Activated CD8-positive, alpha-beta memory T cell treated with anti-CD3 and anti-CD28 coated beads, Interleukin-2, amount 10 ng/mL, durations not matched to agents 7 days and 5 days (primary cell): ENCODE measurements at places on chromosomes 16 and 17.

DNA sequence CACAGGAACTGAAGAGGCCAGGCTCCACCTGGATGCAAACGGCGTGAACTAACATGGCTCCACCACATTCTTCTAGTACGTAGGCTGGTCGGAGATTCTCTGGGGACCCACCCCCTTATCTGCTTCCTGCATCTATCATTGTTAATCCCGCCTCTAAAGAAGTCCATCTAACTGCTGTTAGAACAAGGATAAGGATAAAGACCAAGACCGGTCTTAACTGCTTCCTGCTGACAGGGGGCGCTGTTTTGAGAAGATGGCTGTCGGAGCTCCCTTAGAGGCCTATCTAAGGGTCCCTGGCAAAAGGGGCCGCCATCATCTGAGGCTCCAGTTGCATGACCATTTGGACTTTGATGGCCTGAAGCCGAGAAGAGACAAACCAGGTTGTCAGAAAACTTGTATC lies 25.8 kb upstream of the TNFSF12 start:
- DNase-seq = peak; percentile 50

- DNase-seq = no peak
Observed at GRCh38 chr16:83095941-83096692, 469.3 kb downstream of the CDH13 start.

DNA sequence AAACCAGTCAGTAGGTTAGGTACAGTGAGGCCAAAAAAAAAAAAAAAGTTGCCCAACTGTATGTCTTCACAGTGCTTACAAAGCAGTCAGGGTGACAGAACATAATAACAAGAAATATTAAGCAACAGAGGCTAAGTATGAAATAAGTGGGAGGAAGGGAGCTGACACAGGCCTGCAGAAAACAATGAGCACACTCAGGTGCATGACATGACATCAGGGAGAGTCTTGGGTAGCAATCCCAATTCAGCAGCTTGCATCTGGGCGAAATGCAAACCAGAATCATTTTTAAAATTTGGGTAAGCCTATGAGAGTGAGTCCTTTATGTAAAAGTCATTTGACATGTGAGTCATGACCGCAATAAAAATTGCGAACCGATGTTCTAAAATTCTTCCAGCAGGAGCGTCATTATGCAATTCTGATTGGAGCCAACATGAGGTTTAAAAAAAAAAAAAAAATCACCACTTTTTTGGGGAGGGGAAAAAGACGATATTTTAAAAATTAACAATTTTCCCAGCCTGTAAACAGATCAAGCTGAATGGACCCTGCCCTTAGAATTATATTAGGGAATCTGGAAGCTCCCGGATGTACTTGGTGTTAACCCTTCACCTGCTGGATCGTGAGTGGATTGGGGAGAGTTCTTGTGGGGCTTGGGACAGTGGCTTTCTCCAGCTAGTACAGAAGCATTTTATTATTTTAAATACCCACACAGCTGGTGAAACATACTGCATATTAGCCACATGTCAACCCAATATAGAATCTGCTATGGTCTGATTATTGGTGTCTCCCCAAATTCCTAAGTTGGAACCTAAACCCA lies 127.9 kb downstream of the NPIPB5 start:
- DNase-seq = peak; percentile 21

- no peak for DNase-seq
Observed at GRCh38 chr16:56102183-56102686, 89.1 kb upstream of the GNAO1 start.

DNA sequence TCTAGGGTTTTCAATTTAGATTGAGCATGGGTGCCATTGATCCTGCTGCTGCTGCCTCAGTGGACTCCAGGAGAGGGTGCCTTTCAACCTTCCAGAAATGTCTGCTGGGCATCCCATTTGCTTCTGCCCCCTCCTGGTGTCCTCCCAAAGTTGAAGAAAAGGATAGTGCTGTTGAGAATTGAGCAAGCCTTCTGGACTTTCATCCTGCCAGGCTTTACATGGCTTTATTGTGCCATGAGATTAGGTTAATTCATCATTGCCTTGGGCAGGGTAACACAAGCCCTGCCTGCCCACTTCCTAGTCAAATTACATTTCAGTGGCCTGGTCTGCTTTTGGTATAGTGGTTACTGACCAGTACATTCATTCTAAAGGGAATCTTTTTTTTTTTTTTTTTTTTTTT lies 17.9 kb upstream of the TANGO6 start:
- no peak for DNase-seq

- no peak for DNase-seq
Observed at GRCh38 chr16:11032000-11032921, 87.9 kb downstream of the CLEC16A start.

DNA sequence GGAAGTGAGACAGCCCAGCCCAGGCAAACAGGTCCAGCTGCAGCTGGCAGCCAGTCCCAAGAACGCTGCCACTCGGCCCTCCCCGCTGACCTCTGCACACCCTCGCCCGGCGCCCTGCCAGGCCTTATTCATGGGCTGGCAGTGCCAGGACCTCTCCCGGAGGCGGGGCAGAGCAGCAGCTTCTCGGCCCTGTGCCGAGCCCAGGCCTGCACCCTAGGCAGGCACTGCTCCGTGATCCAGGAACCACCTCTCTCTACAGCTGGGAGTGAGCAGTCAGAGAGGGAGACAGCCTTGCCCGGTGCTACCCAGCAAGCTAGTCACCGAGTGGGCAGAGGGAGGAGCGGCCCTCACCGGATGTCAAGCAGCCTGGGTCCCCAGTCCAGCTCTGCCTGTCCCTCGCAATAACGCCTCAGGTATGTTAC lies 79.9 kb upstream of the CBX4 start:
- no peak for DNase-seq

- DNase-seq = no peak
Observed at GRCh38 chr16:47986031-47986430, 169.8 kb downstream of the ABCC12 start.

GRCh38 chr17:19299214-19299747 lies 62.1 kb downstream of the EPN2 start:
- no peak for DNase-seq

- no peak for DNase-seq
Observed at GRCh38 chr16:84759061-84759460, 59.3 kb downstream of the USP10 start.

DNA sequence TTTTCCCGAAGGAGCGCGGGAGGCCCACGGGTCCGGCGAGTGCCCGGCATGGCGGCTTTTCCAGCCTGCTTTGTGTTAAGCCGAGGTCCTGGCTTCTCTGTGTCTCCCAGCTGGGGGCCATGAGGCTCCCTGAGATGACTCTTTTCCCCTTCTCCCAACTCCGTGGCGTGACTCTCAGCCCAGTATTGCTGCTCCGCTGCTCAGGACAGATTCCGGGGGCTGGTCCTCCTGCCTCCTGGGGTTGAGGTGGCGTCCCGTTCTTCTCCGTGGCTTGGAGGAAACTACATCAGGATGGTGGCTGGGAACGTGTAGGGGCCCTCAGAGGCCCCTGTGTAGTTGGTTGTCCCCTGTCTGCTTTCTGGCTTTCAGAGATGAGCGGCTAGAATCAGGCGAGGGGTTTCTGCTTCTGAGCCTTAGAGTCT lies 951 bp downstream of the GPS1 start:
- no peak for DNase-seq

DNA sequence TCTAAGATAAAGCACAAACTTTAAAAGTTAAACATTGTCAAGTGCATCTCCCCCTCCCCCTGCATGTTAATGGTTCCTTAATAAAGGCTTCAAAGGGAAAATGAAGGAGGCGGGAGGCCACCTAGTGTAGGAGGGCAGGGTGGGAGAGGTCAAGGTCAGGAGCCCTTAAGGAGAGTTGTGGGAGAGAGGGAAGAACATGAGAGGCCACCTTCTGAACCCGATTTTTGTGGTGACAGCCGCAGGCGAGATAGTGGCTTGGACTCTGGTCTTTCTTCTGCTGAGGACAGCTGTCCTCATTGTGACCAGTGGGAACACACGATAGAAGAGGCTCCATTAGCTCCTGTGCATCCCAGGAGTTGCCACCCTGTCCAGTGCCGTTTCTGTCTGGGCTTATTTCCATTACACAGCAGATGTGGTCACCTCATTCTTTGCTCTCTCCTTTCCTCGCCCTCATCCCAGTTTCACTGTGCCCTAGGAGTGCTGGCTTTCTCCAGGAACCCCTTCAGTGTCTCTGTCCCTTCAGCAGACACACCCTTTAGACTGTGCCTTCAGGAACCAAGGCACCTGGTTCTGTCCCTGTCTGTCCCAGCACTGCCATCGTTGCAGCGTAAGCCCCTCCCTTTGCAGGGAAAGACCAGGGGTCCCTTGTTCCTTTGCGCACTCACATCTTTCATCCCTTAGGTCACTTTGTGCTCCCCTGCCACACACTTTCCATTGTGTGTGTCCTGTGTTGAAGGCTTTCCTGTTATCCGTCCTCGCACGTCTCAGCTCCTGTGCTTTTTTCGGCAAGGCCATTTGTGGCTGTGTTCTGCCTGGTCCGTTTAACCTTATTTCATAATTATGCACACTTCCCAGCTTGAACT lies 7.5 kb downstream of the SEC14L1 start:
- DNase-seq = no peak

DNA sequence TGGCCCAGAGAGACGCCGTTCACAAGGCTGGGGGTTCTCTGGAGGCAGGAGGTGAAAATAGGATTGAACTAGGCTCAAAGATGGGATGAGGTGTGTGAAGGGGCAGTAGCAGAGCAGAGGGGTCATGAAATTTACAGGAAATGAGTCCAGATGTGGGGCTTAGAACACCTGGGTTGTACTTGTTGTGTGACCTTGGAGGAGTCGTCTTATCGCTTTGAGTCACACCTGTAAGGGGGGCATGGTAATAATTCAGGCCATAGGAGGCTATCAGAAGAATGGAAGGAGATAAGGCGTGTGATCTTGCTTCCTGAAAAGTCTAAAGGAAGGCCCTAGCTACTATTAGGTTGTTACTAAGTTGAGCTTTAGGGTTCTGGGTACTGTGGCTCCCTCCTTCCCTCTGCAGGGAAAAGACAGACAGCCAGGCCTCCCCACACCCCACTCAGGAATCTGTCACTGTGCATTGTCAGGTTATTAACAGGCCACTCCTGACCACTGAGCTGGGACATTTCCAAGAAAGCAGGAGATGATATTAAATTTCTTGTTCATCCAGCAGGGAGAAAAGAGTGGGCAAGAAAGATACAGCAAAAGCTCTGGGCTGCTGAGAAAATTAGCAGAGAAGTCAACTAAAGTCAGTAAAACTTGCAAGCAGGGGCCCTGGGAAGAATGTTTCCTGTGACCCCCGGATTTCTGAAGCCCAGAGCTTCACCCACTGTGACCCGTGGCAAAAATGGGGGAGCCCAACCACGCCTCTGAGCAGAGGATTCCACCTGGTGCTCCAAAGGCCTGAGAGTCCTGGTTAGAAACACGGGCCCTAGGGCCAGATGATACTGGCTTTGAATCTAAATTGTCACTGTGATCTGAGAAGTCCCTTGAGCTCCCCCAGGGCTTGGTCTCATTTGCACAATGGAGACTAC lies 6.0 kb upstream of the CDC42EP4 start:
- DNase-seq = no peak

GRCh38 chr17:76934561-76935320 lies 66.5 kb downstream of the MGAT5B start:
- DNase-seq = no peak

GRCh38 chr16:78596996-78597422 lies 497.6 kb downstream of the WWOX start:
- DNase-seq = no peak

- peak; percentile 65 for DNase-seq
Observed at GRCh38 chr17:82257473-82257872, 16.0 kb downstream of the CSNK1D start.

DNA sequence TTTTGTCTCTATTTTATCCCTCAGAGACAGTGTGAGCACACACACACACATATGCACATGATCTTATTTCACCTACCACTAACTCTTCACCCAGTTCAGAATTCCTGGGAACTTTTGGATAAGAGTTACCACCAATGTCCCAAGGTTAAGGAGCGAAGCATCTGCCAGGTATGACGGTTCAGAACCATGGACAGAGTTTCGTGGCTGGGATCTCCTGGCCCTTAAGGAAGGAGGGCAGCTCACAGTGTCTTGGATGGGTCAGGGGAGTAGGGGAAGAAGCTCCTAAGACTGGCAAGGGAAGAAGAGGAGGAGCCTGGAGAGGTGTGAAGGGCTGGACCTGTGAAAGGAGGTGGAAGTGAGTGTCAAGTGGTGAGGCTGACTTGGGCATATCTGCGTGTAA lies 23.0 kb upstream of the TMEM132E start:
- no peak for DNase-seq

- DNase-seq = no peak
Observed at GRCh38 chr16:57611706-57612105, 16.7 kb upstream of the ADGRG1 start.

GRCh38 chr17:38565853-38566665 lies 39.7 kb downstream of the SRCIN1 start:
- DNase-seq = no peak
